BJ (cell line): ENCODE measurements at places on chromosomes 13 and 19.

DNA sequence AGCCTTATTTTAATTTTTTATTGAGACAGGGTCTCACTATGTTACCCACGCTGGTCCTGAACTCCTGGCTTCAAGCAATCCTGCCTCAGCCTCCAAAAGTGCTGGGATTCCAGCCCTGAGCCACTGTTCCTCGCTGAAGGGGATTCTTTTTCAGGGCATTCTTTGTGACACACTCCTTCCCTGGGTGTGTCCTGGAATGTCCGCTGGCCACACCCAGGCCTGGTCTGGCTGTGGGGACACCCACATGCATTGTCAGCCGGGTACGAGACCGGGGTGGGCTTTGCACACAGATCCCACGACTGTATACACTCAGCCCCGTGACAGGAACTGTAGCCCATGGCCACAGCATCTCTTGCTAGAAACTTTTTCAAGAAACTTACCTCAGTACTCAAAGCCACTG, 34.4 kb upstream of the GATAD2A start:
- DNase-seq: no peak

DNA sequence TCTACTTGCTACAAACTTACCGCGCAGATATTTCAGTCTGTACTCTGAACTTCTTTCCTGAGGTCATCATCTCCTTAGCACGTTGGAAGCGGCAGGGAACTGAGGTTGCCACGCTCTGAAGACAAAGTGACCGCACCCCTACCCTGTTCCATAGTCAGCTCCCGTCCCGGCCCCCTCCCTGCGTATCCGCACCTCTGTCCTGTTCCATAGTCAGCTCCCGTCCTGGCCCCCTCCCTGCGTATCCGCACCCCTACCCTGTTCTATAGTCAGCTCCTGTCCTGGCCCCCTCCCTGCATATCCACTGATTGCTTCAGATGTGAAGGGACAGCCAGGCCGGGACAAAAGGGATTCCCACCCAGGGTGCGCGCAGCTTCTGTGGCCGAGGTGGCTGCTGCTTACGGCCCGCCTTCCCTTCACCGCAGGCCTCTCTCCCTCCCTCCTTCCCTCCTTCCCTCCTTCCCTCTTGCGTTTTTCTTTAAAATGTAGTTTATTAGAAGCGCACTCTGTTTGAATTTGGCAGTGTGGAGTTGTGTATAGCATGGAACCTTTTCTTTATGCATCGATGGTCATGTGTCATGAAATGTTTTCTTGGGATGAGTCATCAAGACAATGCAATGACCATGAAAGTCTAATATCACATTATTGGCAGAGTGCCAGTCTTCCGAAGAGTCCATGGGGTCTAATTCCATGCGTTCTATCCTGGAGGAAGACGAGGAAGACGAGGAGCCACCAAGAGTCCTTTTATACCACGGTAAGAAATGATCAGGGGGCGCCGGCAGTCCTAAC, 21.9 kb upstream of the NDUFS7 start:
- DNase-seq: no peak

DNA sequence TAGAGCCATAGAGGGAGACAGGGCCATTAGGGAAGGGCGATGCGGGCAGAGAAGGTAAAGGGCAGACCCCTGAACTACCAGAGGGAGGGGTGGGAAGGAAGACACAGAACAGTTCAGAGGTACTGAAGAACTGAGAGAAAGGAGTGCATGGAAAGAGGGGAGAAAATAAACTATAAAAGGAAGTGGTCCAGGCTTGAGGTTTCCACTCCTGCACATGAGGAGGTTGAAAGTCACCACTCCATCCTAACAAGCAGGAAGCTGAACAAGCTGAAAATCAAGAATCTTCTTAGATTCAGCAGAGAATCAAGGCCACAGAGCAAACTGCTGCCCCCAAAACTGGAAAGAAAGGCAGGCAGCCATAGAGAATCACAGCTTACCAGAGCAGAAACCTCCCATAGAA, 45.1 kb downstream of the MIPEP start:
- no peak for DNase-seq

GRCh38 chr13:112246731-112247470, 129.3 kb upstream of the SPACA7 start:
- DNase-seq: no peak

DNA sequence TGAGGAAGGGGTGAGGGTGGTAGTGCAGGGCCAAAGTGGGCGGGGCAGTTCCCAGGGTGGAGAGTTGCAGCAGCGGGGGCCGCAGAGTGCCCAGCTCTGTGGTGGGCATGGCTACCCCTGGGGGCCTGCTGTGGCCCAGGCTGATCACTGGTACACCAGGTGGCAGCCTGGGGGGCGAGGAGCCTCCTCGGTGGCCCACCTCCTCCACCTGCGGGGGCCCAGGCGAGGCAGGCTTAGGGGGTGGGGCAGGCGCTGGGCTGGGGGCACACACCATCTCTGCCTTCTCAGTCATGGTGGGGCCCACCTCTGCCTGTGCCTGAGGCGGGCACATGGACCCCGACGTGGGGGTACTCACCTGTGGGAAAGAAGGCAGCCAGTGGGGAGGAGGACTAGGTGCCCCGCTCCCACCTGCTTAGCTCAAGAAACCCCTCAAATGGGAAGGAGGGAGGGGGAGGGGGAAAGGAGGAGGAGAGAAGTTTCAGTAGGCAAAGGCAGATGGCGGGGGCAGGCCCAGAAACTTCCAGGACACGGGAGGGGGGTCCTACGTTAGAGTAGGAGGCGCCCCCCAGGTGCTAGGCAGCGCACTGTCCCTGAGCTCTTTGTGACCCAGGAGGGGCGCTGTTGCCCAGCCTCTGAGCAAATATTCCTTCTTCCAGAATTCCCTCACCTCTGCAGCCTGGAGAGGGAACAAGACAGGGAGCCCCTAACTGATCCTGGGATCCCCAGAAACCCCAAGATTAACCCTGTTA, 1.6 kb downstream of the LYL1 start:
- DNase-seq: no peak

GRCh38 chr13:98041081-98041820, 87.8 kb downstream of the IPO5 start:
- no peak for DNase-seq

- no peak for DNase-seq
Measured at GRCh38 chr13:84088996-84089395, 206.7 kb upstream of the SLITRK1 start.

DNA sequence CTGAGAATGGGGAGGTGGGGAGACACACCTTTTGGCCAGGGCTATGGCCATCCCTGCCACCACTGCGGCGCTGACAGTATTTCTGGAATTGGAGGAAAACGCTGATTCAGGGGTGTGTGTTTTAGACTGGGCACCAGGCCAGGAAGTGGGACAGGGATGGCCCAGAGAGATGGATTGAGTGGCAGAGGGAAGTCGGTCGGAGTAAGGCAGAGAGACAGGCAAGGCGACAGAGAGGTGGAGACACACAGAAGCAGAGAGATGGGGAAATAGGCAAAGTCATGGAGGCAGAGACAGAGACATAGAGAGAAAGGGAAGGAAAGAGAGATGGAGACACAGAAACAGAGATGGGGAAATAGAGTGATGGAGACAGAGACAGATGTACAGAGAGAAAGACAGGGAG, 4.1 kb upstream of the C19orf81 start:
- no peak for DNase-seq

DNA sequence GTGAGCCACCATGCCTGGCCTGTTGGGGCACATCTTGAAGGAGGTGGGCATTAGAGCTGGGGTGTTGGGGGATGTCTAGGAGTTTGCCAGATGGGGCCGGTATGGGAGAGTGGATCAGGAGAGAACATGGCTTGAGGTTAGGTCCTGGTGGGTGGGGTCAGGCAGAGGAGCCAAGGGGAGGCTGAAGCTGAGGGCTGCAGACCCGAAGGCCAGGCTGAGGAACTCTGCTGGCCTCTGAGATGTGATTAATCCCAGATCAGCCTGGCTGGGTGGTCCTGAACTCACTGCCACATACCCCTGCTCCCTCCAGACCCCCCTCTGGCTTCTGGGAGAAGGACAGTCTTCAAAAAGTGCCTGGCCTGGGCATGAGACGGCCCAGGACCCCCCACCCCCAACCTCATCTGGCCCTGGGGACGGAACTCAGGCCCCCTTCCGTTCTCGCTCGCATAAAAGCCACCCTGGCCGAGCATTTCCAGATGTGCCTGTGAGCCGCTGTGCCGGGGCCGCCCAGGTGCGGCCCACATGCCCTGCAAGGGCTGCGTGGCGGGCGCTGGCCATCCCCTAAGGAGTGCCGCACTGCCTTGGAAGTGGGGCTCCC, 2.7 kb downstream of the FSTL3 start:
- DNase-seq: no peak

GRCh38 chr13:114268344-114269280, 12.8 kb upstream of the UPF3A start:
- no peak for DNase-seq

DNA sequence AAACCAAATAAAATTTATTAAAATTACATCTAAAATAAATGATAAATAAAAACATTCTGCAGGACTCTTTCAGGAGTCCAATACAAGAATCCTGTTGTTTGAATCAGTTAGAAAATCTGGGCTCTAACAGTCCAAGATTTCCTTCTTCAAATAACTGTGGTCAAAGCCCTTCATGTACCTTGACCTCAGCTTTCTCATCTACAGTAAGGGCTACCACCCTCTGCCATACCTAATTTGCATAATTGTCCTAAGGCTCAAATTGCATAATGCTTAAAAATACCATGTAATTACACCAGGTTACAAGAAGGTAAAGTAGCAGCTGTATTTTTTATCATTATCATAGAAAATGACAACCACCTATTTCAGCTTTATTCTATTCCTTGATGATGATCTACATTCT, 54.3 kb downstream of the XPO4 start:
- DNase-seq: no peak

DNA sequence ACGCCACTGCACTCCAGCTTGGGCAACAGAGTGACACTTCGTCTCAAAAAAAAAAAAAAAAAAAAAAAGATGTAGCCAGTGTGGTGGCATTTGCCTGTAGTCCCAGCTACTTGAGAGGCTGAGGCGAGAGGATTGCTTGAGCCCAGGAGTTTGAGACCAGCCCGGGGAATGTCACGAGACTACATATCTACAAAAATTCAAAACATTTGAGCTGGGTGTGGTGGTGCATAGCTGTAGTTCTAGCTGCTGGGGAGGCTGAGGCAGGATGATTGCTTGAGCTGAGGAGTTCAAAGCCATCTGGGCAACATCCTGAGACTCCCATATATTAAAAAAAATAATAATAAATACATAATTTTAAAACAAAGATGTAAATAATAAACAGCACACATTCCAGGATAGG, 46.6 kb downstream of the SMARCA4 start:
- no peak for DNase-seq

DNA sequence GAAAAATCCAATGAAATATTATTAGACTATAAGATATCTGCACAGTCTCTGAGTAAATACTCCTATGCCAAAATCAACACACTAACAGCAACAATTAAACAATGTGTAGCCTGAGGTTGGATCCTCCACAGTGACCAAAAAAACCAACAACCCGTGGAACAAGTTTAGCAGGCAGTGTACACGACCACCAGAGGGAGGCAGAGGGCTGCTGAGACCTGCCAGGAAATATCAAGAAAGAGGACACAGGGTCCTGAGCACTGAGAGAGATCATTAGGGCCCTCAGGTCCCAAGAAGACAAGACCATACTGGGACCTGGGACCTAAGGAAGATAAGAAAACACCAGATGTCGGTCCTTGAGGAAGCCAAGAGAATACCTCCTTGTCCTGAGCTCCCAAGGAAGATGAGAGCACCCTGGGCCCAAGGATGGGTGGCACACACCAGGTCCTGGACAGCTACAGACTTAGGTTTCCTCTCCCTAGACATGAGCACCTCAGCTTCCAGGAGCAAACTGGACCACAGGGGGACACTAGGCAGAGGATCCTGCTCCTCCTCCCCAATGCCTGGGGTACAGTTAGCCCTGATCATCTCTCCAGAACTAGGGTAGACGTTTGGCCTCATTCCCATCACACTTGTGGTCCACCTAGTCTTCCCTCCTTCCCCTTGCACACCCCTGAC, 822 bp upstream of the ZNF274 start:
- no peak for DNase-seq

- no peak for DNase-seq
Measured at GRCh38 chr13:54965881-54966280, 1937.3 kb downstream of the OLFM4 start.

- no peak for DNase-seq
Measured at GRCh38 chr13:21747456-21747855, 76.6 kb downstream of the FGF9 start.

DNA sequence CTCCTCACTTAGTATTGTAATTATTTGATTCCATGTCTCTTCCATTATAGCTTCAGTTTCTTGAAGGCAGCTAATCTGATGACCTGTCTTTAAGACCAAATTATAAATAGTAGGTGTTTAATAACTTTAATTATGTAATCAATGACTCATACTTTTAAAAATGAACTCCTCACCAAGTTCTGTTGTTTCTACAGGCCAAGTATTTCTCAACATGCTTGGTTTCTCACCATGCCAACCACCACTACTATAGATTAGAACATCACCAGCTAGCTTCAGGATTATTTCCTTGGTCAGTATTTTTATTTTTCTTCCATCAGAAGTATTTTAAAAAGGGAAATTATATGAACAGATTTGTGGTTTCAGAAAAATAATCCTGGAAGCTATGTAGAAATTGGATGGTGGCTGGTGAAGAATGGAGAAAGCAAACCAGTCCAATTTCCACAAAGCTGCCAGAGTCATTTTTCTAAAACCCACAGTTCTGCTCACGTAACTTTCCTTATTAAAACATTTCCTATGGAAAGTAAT, 237.7 kb upstream of the DACH1 start:
- DNase-seq: no peak

DNA sequence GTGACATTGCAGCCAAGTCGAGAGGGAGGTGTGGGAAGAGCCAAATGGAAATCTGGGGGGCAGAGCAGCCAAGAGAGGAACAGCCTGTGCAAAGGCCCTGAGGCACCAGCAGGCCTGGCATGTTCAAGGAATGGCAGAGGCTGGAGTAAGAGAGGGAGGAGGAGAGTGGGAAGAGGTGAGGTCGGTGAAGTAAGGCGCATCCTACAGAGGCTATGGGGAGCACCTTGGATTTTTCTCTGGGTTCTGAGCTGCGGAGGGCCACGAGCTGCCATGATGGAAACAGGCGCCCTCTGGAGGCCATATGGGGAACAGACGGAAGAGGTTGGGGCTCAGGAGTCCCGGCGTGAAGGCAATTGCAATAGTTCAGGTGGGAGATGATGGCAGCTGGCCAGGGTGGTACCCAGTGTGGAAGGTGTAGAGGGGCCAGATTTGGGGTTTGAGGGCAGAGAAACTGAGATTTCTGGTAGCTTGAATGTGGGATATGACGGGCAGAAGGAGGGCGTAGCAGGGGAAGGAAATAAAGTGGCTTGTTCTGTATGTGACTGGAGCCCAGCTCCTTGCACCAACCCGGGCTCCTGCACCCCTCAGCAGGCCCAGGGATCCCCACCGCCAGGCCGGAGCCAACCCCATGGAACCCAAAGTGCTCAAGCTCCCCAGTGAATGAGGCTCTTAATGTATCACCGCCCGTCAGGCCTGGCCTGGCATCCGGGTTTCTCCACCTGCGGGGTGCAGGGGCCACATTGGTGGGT, 20.5 kb upstream of the STRN4 start:
- no peak for DNase-seq

- no peak for DNase-seq
Measured at GRCh38 chr13:76993021-76993420, 1.1 kb downstream of the CLN5 start.

GRCh38 chr19:54333586-54334298, 5.2 kb downstream of the LILRA4 start:
- no peak for DNase-seq
